Cortex of kidney (tissue), 1 donor: ENCODE measurements at places on chromosomes 3 and 15.
A peak's percentile ranks its signal among the peaks of the same experiment; 100 is the strongest.

- no peak for DNase-seq
Observed at GRCh38 chr15:68234060-68234459, 4.5 kb upstream of the CLN6 start.

- no peak for DNase-seq
Observed at GRCh38 chr15:28930476-28931291, 44.9 kb downstream of the APBA2 start.

- no peak for DNase-seq
Observed at GRCh38 chr3:17360991-17361390, 381.4 kb downstream of the TBC1D5 start.

DNA sequence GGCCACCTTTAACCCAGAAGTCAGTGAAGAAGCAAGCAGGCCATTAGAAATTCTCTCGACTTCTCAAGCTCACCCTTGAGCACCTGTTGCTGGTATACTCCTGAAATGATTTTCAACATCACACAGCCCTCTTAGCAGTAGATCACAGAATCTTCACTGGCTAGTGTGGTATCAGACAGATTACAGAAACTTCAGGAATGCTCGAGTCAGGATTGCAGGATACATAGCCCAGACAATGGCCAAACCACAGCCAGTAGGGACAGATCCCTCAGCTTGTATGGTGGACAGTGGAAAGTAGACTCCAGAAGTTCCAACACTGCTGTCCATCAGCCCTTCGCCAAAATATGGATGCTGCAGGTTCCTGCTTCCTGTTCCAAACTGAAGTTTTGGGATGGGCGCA is 4.5 kb upstream of the KLHL40 start:
- DNase-seq: no peak

DNA sequence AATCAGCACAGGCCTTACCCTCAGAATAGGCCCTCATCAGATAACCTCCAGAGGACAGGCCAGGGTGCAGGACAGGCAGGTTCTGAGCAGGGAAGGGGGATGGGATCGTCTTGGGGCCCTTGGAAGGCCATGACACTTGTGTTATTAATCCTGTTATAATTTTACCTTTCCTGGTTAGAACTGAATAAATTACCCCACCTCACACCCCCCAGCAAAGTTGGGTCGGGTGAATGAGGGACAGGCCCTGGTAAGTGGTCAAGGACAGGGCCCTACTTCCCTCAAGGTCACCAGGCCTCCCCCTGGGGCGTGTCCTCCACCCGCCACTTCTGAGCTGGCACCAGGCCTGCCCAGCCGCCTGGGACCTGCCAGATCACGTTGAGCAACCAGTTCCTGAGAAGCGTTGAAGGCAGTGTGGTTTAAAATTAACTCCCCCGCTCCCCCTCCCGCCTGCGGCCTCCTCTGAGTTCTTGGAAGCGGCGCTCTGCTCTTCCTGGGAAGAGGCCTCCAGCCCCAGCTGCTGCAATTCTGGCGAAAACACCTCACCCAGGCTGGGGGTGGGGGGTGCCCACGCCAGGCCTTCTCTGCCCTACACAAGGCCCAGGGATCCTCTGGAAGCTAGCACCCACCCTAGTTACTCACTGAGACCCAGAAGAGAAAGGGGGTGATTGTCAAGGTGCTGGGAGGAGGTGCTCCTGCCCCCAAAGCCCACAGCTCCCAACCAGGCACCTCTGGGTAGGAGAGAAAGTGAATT is 10.6 kb downstream of the CISH start:
- DNase-seq: peak; percentile 70

GRCh38 chr3:57150113-57150581 is 15.0 kb downstream of the IL17RD start:
- no peak for DNase-seq

GRCh38 chr3:188046561-188047211 is 107.3 kb upstream of the LPP start:
- no peak for DNase-seq

DNA sequence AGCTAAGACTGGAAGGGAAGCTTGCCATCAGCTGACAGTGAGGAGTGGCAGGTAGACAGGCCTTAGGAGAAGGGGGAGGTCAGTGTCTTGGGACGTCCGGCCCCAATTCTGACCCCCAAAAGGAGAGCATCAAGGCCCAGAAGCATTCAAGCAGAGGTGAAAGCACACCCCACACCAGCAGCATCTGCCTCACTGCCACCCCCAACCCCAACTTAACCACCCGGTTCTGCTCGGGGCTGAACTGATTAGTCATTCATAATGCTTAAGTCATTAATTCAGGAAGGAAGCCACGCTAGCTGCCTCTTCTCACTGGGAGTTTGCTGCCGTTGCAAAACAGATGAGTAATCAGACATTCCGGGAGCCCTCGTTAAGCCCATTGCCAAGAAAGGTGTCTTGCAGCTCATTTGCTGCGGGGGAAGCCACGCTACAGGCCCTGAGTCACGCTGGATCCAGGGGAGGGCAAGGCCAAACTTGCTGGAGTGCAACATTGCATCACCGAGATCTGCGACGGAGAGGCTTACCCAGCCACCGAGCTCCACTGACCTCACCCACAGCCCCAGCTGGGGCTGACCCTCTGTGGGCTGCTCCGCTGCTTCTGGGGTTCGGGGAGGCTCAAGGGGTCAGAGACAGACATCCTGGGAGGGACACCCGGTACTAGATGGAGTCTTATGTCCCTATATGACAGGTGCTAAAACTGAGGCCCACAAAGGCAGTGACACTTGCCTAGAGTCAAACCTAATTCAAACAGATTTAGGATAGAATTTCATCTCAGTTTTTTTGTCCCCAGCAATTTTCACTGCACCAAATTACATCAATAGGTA is 46.4 kb upstream of the HES1 start:
- DNase-seq: no peak

- no peak for DNase-seq
Observed at GRCh38 chr3:179852142-179852905, 184.4 kb downstream of the PEX5L start.

DNA sequence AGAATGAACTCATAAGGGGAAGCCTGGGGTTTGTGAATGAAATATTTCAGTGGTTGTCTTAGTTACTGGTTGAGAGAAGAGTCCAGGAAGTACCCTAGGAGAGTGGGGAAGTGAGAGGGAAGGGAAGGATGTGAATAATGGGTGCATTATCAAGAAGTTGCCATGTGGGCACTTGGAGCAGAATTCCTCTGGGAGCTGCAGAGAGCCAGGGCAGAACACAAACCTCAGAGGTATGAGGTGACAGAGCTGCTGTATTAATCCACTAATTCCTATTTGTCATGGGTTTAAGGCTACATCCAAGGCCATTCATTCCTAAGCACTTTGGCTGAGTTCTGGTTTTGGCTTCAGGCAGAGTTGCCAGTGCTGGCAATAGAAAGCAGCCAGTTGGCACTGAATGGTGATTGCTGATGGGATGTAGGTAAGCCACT is 29.0 kb downstream of the NDUFB4 start:
- no peak for DNase-seq

- DNase-seq: no peak
Observed at GRCh38 chr3:64426551-64426950, 201.3 kb upstream of the PRICKLE2 start.

DNA sequence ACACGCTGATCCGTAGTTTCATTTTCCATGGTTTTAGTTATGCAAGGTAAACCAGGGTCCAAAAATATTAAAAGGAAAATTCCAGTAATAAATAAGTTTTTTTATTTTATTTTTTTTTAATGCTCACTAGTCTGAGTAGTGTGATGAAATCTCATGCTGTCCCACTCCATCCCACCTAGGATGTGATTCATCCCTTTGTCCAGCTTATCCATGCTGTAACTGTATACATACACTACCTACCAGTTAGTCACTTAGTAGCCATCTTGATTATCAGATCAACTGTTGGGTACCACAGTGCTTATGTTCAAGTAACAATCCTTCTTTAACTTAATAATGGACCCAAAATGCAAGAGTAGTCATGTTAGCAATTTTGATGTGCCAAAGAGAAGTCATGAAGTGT is 75.2 kb downstream of the ESYT3 start:
- no peak for DNase-seq

DNA sequence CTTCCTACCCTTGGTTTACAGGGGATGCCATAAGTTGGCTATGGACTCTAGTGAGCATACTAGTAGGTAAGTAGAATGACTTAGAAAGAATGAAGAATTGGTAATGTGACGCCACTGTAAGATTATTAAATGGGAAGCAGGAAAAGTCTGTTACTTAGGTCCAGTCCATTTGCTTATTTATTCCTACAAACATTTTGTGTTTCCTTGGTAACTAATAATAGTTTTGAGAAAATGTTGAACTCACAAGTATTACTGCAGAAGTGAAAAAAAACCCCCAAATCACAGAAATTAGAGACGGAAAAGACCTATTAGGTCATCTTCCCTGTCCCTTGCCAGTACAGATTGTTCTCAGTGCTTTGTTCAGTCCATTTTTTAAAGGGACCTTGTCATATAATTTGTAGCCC is 63.5 kb downstream of the CMSS1 start:
- no peak for DNase-seq
